ENCODE measurements at places on chromosomes 5 and 9. TPM values are rescaled to one million over a fixed set of nuclear protein-coding genes. Genes with fewer than 3 reads are reported as not detected.

- no peak for DNase-seq
Measured at GRCh38 chr9:93900436-93900819, 54.7 kb downstream of the BARX1 start.

The HSPB3 gene
- total RNA-seq = 8.6 TPM

DNA sequence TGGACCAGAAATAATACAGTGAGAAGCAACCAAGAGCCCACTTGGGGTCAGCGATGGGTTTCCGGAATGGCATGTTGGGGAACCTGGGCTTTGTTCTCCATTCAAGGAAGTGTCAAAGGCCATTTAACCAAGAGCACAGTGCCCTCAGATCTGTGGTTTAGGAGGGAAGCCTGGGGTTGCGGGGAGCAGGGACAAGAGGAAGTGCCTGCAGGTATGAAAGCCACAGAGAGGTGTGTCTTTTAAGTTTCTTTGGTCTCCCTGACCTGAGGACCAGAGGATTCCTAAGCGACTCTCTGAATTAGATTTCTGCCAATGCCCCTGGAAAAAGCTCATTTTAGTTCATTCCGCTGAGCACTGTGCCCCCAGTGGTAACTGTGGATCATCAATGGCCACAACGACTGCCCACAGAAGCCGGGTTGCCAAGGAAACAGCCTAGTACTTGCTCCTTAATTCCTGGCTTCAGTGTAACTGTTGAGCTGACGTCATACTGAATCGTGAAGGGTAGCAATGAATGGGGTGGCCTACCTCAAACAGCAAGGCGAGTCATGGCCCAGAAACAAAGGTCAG lies 107.3 kb upstream of the SPIN1 start:
- no peak for DNase-seq

The IFNA10 gene
- total RNA-seq = not detected

DNA sequence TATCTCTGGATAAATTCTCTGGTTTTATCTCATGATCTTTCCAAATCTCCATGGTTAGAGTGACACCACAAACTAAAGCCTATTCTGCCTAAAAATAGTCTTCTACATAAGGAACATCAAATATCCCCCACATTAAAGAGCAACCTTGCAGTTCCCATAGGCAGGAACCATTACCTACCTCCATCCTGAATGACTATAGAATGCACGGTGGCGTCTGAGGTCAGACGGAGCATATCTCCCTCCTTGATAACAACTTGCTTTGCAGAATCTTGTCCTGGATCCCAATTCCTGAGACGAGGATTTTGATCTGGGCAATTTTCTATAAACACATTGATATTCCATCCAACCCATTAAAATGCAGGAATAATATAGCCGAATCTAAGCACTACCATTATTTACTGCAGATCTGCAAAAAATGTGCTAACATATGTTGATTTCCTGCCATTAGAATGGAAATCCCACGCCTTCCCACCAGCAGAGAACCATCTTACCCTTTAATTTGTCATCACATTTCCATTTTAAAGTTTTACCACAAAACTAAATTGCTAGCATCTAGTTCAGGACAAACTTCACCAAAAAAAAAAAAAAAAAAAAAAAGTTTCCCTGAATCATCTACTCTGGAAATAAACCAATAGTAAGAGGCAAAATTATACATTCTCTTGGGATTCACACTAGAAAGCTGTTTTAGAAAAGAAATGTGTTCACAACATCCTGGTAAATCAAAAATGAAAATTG lies 22.1 kb downstream of the CEMIP2 start:
- DNase-seq = no peak

DNA sequence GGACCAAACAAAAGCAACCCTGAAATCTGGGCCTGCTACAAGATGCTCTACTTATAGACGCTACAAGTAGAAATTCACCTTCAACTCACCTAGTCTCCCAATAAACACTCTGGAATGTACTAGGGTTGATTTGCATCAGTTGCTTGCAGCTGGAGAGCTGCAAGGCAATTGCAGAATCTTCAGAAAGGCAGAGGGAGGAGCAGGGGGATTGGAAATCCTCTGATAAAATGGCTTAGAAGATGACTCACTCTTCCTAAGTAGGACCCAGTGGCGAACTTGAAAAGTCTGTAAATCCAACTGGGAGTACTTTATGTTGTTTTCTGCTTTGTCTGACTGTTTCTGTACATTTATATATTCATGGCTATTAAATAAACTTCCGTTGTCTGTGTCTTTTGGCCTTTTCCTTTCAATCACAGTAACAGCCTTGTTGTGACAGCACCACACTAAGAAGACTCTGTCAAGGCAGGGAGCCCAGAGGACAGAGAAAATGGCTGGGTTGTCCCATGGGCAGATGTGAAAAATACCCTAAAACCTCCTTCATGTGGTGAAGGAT lies 14.7 kb upstream of the MLLT3 start:
- DNase-seq = no peak

GRCh38 chr5:142861011-142861410 lies 90.8 kb downstream of the ARHGAP26 start:
- no peak for DNase-seq
